ENCODE measurements at places on chromosomes 4 and X.

- no peak for DNase-seq
Measured at GRCh38 chr4:3649491-3649890, 116.7 kb upstream of the ADRA2C start.

DNA sequence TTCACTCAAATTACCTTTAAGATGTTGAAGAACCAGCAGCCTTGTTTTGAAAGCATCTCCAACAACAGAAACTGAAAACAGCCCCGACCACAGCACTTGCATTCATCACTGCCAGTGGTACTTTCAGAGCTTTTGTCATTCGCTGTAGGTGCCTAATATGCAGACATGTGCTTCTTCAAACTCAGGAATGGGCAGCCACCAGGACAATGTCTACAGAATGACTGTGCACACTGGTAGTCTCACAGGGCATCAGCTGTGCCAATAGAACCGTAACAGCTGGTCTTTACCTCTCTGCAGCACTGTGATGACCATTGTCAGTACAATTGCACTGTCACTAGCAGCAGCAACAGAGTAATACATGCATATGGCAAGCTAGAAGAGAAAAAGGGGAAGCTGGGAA lies 1149.7 kb downstream of the STPG2 start:
- no peak for DNase-seq

GRCh38 chrX:86047174-86047935 lies at the start of gene CHM:
TSS of gene CHM (minus strand) at chrX:86047558. CDS start at chrX:86047532, 26 bp downstream.
- DNase-seq, result peak; percentile 92

- no peak for DNase-seq
Measured at GRCh38 chrX:118824173-118824730, 628 bp downstream of the ZCCHC12 start.
